Activated T-cell treated with anti-CD3 and anti-CD28 coated beads, Interleukin-2, amount 50 U/mL, for 48 hours (primary cell): ENCODE measurements at places on chromosomes 4 and X.

GRCh38 chrX:65837875-65838549 is 170.6 kb downstream of the MSN start:
- no peak for DNase-seq

GRCh38 chr4:172740434-172740833 is 428.2 kb upstream of the GALNT7 start:
- no peak for DNase-seq

DNA sequence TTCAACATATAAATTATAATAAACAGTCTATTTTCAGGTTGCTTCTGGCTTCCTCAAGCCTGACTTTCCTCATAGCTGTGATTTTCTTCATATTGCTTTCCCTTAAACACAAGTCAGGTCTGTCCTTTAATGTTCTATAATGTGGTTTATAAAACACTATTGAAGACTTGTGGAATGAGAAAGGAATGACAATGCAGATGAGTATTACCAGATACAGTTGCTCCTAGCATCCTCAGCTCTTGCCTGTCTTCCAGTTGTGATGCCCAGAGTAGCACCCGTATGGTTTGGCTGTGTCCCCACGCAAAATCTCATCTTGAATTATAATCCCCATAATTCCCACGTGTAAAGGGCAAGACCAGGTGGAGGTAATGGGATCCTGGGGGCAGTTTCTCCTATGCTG is 265.7 kb upstream of the BOD1L1 start:
- no peak for DNase-seq

GRCh38 chr4:61605984-61606383 is 405.9 kb downstream of the ADGRL3 start:
- DNase-seq = no peak

DNA sequence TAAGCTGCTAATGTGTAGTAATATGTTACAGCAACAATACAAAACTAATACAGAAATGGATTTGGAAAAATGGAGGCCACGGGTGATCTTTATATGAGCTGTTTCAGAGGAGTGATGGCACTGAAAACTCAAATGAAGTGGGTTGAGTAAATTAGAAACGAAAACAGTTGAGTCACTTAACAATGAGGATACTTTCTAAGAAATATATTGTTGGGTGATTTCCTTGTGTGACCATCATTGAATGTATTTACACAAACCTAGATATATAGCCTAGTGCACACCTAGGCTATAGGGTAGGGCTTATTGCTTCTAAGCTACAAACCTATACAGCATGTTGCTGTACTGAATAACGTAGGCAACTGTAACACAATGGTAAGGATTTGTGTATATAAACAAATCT is 30.5 kb upstream of the DHX15 start:
- no peak for DNase-seq

- no peak for DNase-seq
Measured at GRCh38 chrX:45472968-45473367, 272.3 kb upstream of the DIPK2B start.

- DNase-seq = no peak
Measured at GRCh38 chr4:185101354-185101890, 41.6 kb upstream of the SLC25A4 start.

- DNase-seq = no peak
Measured at GRCh38 chr4:120399826-120400225, 333.2 kb upstream of the MAD2L1 start.

DNA sequence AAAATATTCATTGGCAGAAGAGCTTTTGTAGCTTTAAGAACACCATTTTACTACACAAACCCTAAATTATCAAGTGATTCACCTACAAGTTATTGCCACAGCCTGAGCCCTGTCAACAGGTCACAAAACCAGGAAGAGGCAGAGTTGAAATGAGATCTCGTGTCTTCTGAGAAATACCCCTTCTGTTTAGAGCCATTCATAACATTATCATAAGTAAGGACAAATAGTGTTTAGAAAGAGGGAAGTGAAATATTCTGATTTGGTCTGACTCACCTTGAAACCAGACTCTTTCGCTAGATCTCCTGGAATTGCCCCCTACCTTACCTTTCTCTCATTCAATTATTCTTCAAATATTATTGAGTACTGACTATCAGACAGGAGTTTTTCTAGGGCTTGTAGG is 5.9 kb downstream of the ETDB start:
- DNase-seq = no peak

GRCh38 chrX:107632346-107632745 is 4.0 kb downstream of the PRPS1 start:
- no peak for DNase-seq

DNA sequence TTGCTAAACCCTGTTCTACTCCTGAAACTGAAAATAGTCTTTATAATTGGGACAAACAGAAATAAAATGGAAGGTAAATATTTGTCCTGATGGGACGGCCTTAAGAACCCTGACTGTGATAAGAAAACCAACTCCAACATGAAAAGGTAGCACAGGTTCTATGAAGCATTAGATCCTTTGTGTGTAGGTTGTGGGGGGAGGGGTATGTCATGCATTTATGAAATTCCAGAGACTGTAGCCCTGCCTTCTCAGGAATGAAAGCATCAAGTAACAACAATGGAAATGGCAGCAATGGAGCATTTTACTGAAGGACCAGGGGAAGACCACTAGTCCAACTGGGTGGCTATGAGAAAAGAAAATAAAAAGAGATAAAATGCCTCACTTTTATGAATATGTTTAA is 23.9 kb downstream of the CXXC4 start:
- no peak for DNase-seq

- no peak for DNase-seq
Measured at GRCh38 chr4:78131403-78131802, 74.3 kb downstream of the FRAS1 start.

DNA sequence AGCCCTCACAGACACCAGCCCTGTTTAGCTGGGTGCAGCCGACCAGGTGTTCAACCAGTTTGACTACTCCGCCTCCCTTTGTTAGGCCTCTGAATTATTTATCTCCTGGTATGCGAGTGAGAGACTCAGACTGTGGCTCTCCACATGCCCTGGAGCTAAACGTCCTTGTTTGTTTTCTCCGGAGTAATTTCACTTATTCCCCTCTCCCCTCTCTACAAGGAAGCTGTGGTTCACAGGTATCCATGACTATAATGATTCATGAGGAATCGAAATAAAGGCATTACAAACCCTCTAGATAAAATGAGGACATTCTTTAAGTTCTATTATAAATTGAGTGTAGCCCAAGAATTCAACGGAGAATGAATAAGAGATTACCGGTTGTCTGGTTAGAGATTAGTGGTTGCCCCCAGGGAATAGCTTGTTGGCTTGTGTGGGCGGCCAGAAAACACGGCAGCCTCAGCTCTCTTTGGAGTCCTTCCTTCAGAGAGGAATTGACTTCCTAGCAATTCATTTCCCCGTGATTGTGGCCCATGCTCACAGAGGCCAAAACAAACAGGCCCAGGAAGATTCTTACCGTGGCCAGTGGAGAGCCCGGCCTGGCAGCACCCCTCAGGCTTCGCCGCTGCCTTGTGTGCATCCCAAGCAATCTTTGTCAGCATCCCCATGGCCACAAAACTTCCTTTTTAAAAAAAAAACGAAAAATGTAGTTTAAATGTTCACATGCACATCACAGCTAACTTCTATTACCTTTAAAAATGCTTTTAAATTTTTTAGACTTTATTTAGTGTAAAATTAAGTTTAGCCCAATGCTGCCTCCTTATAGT is 60.2 kb upstream of the CBR4 start:
- no peak for DNase-seq

- DNase-seq = no peak
Measured at GRCh38 chr4:124907881-124908280, 195.3 kb upstream of the ANKRD50 start.

GRCh38 chr4:140790765-140791164 is 34.6 kb upstream of the TBC1D9 start:
- DNase-seq = no peak

- no peak for DNase-seq
Measured at GRCh38 chrX:68694435-68695205, 47.2 kb downstream of the STARD8 start.

DNA sequence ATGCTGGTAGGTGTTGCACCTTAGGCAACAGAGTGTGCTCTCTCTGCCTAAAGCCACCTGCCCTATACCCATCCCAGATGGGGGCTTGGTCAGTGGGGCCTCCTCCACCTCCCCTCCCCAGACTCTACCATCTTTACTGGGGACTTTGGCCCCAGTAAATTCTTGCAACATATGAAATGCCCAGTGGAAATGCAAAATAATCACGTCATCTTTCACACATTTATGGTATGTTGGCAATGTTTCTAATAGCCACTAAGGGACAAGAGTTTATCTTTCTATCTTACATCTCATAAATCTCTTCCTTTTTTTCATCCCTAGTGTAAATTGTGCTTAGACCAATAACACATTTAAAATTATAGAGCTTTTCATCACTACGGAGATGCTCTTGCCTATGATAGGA is 103.0 kb upstream of the MAML3 start:
- no peak for DNase-seq

DNA sequence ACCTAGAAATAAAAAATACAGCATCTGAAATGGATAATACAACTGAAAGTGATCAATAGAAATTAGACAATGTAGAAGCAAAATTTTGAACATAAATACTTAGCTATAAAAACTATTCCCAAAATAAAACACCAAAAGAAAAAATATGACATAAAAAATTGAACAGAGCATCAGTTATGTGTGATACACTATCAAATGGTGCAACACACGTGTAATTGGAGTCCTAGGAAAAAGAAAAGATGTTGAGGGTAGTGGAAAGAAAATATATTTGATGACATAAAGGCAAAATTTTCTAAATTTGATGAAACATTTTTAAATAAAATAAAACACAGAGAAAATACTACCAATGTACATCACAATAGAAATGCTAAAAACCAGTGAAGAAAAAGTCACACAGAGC is 63.1 kb downstream of the NPY2R start:
- no peak for DNase-seq

- no peak for DNase-seq
Measured at GRCh38 chr4:33052241-33052640, 2332.1 kb downstream of the PCDH7 start.

DNA sequence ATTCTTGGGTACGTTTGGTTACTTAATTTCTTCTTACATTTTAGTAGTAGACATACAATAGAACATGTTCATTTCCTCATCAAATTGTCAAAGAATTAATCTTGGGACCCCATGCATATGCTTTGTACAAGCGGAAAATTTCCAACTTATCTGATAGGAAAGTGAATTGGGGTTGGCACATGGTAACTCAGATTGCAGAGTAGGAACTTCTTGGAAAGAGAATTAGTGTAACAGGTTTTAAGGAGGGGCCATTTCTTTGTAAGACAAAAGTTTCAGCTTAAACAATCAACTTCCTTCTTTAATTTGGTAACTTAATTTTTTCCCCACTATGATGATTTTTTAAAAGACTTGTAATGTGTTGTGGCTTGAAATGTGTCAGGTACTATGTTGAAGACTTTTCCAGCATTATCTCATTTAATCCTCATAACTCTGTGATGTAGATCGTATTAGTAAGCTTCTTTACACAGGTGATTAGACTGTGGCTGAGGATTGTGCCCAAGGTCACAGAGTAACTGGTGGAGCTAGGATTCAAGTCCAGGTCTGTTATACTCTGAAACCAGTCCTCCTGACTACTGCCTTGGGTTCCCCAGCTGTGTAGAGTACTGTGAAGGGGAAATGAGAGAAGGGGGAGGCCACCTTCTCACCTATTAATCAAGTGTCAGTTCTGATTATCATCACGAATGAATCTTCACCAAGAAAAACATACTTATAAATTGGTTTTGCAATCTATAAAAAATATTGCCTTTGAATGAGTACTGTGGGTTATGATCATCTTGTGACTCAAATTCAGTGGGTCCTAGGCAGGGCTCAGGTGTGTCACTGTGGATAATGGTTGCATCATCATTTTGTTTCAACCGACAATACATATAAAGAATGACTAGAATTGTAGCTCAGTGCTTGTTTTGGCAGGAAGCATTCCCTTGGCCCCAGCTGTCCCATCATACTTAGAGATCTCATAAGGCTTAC is 4.3 kb downstream of the GK start:
- DNase-seq = peak; percentile 31

- DNase-seq = no peak
Measured at GRCh38 chr4:29151584-29151983, 1568.6 kb upstream of the PCDH7 start.

DNA sequence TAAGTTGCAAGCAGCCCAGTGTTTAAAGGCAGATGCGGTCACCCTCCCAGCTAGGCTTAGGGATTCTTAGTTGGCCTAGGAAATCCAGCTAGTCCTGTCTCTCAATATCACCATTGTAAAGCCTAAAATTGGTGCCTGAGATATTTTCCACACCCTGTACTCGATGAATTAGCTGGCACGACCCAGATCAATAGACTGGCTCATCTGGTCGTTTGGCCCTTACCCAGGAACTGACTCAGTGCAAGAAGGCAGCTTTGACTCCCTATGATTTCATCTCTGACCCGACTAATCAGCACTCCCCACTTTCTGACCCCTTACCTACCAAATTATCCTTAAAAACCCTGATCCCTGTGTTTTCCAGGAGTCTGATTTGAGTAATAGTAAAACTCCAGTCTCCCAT is 384.9 kb upstream of the SLC7A11 start:
- no peak for DNase-seq

DNA sequence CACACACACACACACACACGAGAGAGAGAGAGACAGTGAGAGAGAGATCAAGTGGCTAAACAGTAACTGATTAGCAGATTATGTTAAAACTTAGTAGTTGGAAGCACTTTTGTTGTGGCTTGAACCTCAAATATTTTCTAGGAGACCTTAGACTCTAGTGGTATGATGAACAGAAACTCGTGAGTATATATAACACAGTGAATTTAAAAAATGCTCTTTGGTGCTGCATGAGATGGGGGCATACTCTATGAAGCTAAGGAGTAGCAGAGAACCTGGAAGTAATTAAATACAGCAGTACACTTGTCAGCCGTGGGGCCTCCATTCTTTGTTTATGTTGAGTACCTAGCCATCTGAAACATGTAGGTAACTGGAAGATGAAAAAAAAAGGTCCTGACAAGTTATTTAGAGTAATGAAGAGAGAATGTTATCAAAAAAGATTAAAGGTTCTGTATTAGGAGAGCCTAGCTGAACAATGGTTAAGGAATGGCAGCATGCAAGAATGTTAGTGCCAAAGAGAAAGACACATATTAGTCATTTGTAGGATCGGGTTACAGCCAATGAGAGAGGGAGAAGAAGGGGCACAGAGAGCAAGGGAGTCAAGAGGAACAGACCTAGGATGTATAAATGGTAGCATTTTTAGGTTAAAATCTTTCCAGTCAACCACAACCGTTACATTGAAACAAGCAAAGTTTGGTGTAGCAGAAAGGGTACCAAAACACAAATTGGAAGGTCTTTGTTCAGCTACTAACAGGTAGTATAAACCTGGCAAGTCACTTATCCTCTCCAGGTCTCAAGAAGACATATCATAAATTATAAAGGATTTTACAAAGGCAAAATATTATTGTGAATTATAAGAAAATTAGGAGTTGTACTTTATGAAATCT is 316.7 kb upstream of the DIPK2B start:
- no peak for DNase-seq

DNA sequence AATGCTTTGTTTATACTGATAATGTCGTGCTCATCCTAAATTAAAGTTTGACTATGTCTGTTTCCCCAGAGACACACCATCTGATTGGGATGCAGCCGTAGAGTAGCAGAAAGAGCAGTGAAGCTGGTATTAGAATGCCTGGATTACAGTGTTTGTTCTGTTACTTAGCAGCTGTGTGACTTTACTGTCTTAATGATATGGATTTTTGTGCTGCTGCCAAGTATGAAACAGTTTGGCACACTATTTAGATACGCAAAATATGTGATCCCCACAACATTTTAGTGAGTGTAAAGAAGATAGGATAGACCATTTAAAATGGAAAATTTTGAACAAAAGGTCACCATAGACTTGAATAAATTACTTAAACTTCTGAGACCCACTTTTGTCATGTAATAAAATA is 1.2 kb upstream of the CHIC1 start:
- DNase-seq = no peak

GRCh38 chr4:23476515-23477090 is 413.2 kb downstream of the PPARGC1A start:
- DNase-seq = no peak
